Bronchial smooth muscle cell (primary cell): ENCODE measurements at places on chromosomes 7 and 10. TPM values are rescaled to one million over a fixed set of nuclear protein-coding genes. Genes with fewer than 3 reads are reported as not detected.

The ADAM12 gene
- 9.1 and 11.5 TPM in 2 replicates for total RNA-seq

The CYP2C8 gene
- total RNA-seq: under 0.01 TPM in 1 of 2 replicates, not detected in the other

The PON1 gene
- not detected in 2 replicates for total RNA-seq

The MRC1 gene
- total RNA-seq: not detected in 2 replicates

The VAX1 gene
- total RNA-seq: not detected in 2 replicates

The SPDYE1 gene
- total RNA-seq: under 0.01 TPM in 1 of 2 replicates, not detected in the other

The OR2A1 gene
- total RNA-seq: 0.09 TPM in 1 of 2 replicates, not detected in the other

The LRRC27 gene
- total RNA-seq: 12.6 and 13.6 TPM in 2 replicates

The MCM10 gene
- total RNA-seq: 0.34 and 1.3 TPM in 2 replicates

The BTAF1 gene
- 38.6 and 41.1 TPM in 2 replicates for total RNA-seq

The TES gene
- total RNA-seq: 39.1 and 62.6 TPM in 2 replicates

The CDNF gene
- total RNA-seq: 1.5 and 3.0 TPM in 2 replicates

The CYP2W1 gene
- total RNA-seq: 0.16 TPM in 1 of 2 replicates, not detected in the other

The MRPS16 gene
- 51.9 and 52.3 TPM in 2 replicates for total RNA-seq

The CALHM3 gene
- total RNA-seq: not detected in 2 replicates

The ZNF727 gene
- total RNA-seq: under 0.01 TPM in 1 of 2 replicates, not detected in the other

The PPP1R17 gene
- under 0.01 TPM in 1 of 2 replicates, not detected in the other for total RNA-seq
